ENCODE measurements at places on chromosomes 4 and X.

DNA sequence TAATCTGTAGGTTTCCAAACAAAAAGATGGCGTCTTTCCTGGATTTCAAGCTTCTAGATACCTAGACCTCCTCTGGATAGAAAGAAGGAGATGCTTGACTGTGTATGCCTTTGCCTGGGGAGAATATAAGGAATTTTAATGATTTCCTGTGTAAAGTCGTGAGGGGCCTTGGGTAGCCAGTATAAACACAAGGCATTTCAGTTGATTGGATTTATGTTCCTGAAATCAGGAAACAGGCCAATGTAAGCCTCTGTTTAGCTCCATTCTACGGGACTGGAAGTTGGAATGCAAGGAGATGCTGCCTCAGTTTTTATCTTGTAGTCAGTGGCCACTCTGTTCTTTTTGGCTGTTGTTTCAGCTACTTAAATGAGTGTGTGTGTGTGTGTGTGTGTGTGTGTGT lies 137.2 kb downstream of the GUCY2F start:
- DNase-seq = no peak

GRCh38 chrX:32150141-32150540 lies 1061.2 kb downstream of the DMD start:
- DNase-seq = no peak

- no peak for DNase-seq
Measured at GRCh38 chr4:6773106-6773505, 9.4 kb upstream of the KIAA0232 start.

DNA sequence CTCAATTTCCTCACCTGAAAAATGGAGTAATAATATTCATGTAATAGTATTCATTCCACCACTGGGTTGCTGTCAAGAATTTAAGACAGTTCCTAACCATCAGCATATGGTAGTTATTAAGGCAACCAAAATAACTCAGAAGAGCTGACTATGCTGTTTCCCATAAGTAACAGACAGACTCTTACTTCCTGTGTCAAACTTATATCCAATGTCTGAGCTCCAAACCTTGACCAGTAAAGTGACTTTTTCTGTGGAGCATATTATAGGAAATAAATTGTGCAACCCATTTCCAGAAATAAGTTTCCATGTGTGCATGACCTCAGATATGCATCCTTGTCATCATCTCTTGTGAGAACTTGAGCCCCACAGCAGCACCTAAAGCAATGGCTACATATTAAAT lies 78.8 kb downstream of the HADH start:
- no peak for DNase-seq

- no peak for DNase-seq
Measured at GRCh38 chrX:40866893-40867292, 131.6 kb upstream of the MED14 start.

All from T-helper 17 cell (primary cell).